Motor neuron (in vitro differentiated cells): ENCODE measurements at places on chromosomes 1 and 21.
A peak's percentile ranks its signal among the peaks of the same experiment; 100 is the strongest.

DNA sequence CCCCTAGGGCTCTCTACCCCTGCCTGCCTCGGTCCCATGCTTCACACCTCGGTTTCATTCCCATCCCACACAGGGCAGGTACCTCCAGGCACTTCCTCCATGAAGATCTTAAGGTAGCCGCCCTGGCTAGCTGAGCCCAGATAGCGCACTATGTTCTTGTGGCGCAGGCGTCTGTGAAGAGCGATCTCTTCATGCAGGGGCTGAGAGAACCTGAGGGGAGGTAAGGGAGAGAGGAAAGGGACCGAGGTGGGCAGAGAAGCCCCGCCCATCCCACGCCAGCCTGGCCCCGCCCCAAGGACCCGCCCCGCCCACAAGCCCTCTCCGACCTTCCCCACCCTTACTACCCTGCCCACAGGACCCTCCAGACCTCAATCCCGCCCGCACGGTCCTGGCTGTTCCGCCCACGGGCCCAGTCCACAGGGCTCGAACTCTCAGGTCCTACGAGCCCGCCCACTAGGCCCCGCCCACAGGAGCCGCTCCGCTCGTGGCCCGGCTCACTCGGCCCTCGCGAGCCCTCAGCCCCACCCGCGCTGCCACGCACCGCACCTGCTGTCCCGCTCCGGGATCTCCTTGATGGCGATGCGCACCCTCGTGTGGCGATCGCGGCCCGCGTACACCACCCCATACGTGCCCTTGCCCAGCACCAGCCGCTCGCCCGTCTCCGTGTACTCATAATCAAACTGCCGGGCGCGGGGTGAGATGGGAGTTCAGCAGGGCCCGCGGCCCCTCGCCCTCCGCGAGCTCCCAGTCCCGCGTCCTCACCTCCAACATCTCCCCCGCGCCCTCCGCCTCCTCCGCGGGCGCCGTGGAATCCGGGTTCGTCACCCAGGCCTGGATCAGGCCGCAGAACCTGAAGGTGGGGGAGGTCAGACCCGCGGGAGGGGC lies 6.4 kb downstream of the MAP3K6 start:
- ATAC-seq: peak; percentile 45

GRCh38 chr21:42724226-42724920 lies 71.0 kb downstream of the PDE9A start:
- ATAC-seq: peak; percentile 17

DNA sequence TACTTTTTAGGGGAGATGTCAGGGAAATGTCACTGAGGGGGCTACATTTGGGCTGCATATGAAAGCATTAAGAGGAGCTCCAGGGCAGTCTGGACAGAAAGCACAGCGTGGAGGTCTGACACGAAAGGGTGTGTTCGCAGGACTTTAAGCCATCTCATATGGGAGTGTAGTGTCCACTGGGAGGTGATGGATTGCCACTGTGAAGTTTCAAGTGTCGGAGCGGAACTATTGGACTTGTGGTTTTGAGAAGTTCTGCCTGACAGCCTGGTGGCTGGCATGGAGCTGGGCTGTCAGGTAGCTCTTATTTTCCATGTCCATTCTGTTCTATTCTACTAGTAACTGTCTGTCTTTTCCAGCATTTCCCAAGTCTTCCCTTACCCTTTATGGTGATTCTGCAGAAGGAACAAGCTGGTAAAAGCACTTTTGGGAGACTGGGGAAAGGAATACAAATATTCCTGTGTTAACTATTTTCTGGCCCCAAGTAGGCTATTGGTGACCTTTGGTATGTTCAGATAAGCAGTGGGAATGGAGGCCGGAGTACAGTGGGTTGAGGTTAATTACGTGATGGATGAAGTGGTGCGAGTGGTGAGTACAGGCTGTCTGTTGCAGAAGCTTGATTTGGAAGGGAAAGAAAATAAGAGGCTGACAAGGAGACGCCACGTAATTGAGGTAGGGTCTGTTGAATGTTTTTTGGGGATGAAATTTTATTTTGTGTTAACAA lies 19.3 kb downstream of the B3GALT5 start:
- no peak for ATAC-seq

GRCh38 chr1:236351875-236352573 lies 42.1 kb upstream of the EDARADD start:
- ATAC-seq: no peak

GRCh38 chr1:207300970-207301369 lies 20.5 kb upstream of the CD55 start:
- ATAC-seq: no peak

- no peak for ATAC-seq
Observed at GRCh38 chr1:240572328-240572727, 39.6 kb downstream of the GREM2 start.

DNA sequence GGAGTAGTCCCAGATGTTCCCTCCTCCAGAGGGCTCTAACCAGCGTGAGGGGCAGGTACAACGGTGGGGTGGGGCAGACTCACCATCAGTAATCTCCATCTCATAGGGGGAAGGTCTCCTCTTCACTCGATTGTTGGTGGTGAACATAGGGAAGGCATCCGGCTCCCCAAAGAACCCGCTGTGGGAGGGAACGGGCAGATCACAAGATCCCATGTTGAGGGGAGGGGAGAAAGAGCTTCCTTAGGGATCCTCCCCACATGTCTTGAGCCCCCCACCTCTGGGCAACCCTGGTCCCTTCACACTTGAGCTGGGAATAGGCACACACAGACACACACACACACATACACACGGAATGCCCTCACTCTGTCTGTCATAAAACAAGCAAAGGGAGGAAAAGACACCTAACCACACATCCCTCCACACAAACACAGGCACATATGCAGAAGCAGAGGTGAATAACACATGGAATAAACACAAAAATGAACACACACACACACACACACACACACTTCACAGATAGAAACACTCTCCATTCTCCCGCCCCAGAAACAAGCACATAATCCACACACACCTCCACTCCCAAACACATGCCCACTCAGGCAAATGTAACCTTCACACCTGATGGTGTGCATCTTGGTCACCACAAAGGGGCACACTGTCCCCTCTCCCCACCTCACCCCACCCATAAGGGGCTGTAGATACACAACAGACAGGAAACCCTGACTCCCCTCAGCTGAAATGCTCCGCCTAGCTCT lies 7.9 kb downstream of the TAL1 start:
- ATAC-seq: no peak

DNA sequence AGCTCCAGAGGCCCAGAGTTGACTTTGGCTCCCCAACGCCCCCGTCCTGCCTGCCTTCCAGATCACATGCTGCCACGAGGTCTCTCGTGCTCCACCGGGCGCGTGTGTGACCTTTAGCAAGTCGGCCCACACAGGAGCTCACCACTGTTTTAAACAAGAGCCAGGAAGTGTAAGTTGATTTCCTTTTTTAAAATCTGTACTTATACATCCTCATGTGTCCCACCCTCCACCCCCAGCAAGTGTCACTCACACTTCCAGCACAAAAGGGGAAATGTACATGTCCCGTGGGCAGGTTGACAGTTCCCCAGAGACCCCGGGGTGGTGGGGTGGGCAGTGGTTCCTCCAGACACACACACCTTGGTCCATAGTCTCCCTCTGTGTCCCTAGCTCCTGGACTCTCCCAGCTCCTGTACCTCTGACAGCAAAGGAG lies 84.4 kb downstream of the STUM start:
- no peak for ATAC-seq

- ATAC-seq: no peak
Observed at GRCh38 chr1:29643838-29644440, 407.6 kb downstream of the PTPRU start.

- peak; percentile 25 for ATAC-seq
Observed at GRCh38 chr1:51305371-51305823, 25.0 kb downstream of the TTC39A start.

DNA sequence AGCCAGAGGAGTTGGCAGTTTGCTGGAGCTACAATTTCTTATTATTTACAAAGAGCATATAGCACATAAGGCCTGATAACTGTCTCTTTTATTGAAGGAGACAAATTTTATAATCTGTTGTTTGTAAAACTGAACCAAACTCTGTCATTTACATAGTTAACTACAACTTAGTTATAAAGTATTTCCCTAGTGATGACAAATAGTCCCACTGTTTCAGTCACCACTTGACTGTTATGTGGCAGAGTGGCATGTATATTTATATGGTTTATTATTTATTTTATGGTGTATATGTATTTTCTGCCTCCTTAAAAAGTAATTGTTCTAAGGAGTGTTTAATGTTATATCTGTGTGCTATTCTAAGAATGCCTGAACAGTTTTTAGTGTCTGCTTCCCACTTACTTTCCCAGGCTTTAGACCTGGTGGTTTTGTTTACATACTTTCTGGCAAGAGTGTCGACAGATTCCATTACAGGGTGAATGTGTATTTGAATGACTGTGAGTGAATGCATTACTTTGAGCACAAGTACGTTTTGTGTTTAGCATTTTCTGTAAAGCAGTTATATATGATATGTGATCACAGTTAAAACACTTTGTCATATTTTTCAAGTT lies 10.0 kb downstream of the TSEN15 start:
- no peak for ATAC-seq

DNA sequence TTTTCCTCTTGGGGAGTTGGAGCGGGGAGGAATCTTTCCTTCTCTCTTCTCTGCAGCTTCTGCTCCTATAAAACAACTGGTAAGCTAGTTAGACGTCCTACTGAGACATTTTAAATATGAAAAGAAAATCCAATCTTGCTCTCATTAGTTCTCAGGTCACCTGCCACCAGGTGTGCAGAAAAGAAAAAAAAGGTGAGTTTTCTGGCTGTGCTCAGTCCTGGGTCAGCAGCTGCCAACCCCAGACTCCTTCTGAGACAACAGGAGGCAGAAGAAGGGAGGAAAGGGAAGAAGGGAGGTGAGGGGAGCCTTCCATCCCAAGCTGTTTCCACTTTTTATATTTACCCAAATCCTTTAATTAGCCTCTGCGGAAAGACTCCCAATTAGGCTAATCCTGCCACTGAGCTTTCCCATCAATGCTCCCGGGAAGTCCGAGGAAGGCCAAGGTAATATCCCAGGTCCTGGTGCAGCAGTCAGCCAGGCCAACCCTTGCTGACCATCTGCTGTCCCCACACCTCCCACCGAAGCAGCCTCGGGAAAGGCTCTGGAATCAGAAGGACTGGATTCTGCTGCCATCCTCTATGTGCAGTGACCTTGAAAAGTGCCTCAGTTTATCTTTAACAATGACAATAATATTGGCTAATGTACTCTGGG lies 33.4 kb downstream of the GLIS1 start:
- ATAC-seq: no peak

GRCh38 chr1:165010418-165011070 lies 346.0 kb downstream of the LMX1A start:
- no peak for ATAC-seq

GRCh38 chr1:43598622-43599021 lies 51.3 kb upstream of the KDM4A start:
- no peak for ATAC-seq

DNA sequence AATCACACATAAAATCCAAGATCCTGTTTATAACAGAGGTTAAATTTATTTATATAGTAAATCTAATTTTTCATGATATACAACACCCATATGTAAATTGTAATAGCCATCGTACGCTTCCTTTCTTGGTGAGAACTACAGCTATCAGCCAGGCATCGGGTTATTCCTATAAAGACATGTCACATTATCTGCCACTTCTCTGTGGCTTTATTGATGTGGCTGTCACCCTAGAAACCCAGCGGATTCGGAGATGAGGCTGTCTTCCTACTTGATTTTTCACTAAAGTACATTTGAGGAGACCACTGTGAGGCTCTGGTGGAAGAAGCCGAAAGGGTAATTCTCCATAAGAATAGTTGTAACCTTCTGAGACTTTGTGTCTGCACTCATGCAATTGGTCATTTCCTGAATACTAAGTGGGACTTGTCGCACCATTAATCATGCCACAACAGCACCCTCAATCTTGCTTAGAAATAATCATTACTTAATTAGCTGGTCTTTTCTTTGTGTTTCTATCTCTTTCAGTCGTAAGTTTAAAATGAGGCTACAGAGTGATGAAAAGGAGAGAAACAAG lies 106.0 kb downstream of the NTNG1 start:
- ATAC-seq: no peak

DNA sequence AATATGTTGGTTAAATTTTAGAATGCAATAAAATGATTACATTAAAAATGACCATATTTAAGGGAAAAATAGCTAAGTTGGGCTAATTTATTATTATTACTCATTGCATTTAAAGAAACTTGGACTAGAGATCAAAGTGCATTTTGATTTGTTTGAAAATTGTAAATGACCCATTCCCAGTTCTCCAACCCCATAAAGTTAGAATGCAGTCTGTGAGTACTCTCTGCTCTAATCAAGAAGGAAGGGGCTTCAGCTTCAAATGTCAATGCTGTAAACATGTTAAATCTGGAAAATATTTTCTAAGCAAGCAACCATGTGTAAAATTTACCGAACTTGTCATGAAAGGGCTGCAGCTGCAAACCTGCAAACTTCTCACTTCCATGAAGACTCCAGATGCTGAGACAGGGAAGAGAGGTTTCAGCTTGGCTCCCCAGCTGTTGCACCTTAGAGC lies 232.7 kb downstream of the TTLL7 start:
- ATAC-seq: no peak

GRCh38 chr1:78114034-78114956 lies 68.5 kb downstream of the GIPC2 start:
- ATAC-seq: peak; percentile 92

DNA sequence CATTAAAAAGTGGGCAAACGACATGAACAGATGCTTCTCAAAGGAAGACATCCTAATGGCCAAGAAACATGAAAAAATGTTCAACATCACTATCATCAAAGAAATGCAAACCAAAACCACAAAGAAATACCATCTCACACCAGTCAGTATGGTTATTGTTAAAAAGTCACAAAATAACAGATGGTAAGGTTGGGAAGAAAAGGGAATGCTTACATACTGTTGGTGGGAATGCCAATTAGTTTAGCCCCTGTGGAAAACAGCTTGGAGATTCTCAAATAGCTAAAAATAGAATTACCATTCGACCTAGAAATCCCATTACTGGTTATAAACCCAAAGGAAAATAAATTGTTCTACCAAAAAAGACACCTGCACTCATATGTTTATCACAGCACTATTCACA lies 369.4 kb downstream of the KCNH1 start:
- no peak for ATAC-seq

DNA sequence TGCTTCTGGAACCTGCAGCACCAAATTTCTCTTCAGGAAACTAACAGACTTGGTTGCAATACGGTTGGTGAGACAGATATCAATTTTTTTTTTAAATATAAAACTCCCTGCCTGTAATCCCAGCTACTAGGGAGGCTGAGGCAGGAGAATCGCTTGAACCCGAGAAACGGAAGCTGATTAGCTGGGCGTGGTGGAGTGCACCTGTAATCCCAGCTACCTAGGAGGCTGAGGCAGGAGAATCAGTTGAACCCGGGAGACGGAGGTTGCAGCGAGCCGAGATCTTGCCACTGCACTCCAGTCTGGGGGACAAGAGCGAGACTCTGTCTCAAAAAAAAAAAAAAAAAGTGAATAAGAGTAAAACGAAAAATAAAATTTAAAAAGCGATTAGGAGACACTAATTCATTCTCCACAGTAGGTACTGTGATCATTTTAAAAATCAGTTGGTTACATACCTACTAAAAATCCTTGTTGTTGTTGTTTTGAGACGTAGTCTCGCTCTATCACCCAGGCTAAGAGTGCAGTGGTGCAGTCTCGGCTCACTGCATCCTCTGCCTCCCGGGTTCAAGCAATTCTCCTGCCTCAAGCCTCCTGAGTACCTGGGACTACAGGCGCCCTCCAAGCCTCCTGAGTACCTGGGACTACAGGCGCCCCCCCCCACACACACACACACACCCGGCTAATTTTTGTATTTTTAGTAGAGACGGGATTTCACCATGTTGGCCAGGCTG lies 796 bp upstream of the RBM8A start:
- ATAC-seq: no peak

- no peak for ATAC-seq
Observed at GRCh38 chr1:223245983-223246382, 102.9 kb upstream of the TLR5 start.
